ENCODE measurements at places on chromosomes 4 and X.

DNA sequence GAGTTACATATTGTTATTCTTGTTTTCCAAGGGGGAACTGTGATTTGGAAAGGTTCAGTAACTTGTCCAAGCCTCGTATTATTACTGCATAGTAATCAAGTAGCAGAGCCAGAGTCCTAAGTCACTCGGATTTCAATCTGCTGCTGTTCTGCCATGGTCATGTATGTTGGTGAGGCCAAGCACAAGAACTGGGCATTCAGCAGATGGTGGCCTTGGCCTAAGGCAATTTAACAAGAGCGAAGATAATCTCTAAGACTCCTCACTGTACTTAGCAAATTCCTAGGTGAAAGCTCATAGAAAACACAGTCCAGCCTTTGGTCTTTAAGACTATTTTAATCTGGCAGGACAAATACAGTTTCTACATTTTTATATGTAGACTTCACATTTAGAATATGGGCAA, 64.8 kb downstream of the NDST3 start:
- DNase-seq: no peak

GRCh38 chr4:21872101-21872500, 76.5 kb downstream of the KCNIP4 start:
- no peak for DNase-seq

DNA sequence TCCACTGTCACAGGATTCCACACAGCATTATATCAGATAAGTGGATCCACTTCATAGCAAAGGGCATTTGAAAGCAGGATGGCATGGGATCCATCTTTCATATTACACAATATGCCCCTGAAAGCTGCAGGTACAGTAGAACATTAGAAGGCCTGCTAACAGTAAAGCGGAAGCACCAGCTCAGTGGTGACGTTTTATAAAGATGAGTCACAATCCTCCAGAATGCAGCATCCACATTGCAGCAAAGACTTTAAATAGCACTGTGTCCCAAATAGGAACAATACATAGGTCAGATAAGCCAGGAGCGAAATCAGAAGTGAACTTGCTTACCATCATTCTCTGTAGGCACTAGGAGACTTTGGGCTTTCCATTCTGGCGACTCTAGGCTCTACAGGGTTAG, 609.5 kb upstream of the FAT1 start:
- DNase-seq: no peak

DNA sequence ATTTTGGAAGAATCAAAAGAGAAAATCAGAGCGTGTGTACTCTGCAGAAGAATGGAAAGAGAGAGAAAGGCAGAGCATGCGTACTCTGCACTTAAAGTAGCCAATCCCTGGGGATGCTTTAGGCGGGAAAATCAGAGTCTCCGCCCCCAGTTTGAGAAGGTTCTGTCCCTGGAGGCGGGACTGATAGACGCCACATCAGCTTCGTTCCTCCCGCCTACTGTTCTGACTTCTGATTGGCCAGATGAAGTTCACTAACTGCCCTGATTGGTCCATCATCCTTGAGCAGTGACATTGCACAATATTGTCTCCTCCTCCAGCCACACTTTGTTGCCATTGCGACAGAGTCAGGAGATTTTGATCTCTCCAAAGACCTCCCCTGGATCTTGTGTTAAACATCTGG, 23.8 kb downstream of the SSX1 start:
- DNase-seq: peak; percentile 13

DNA sequence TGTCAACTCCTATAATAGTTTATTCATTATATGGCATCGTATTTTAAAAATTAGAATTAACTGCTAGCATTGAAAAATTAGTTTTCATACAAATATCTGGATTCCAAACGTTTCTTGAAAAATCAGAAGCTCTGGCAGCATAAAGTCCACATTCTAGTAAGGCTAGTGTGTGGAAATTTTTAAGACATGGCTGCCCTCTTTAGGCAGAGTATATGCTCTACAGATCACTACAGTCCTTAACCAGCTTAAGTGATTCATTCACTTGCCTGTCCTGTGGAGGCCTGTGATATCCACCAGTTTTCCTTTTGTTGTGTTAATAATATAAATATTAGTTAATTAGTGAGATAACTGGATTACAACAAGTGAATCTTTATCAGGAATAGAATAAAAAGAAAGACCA, 287.2 kb downstream of the OPHN1 start:
- DNase-seq: peak; percentile 42

DNA sequence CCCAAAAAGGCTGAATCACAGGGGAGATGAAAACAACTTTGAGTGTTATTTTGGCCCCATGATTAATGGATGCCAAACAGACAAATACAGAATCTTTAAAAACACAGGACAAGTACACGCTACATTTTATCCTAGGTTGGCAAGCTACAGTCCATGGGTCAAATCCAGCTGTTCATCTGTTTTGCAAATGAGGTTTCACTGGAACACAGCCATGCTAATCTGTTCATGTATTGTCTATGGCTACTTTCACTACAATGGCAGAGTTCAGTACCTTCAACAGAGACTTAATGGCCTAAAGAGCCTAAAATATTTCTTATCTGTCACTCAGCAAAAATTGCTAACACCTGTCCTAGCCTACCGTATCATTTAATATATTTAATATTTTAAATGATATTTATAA, 1548.5 kb upstream of the IGFBP7 start:
- DNase-seq: no peak

GRCh38 chr4:61425315-61425714, 225.2 kb downstream of the ADGRL3 start:
- DNase-seq: no peak

- peak; percentile 70 for DNase-seq
These were observed 109.3 kb upstream of the DGKK start for GRCh38 chrX:50579955-50580354.

- no peak for DNase-seq
These were observed 758 bp upstream of the NR3C2 start for GRCh38 chr4:148442832-148443511.

DNA sequence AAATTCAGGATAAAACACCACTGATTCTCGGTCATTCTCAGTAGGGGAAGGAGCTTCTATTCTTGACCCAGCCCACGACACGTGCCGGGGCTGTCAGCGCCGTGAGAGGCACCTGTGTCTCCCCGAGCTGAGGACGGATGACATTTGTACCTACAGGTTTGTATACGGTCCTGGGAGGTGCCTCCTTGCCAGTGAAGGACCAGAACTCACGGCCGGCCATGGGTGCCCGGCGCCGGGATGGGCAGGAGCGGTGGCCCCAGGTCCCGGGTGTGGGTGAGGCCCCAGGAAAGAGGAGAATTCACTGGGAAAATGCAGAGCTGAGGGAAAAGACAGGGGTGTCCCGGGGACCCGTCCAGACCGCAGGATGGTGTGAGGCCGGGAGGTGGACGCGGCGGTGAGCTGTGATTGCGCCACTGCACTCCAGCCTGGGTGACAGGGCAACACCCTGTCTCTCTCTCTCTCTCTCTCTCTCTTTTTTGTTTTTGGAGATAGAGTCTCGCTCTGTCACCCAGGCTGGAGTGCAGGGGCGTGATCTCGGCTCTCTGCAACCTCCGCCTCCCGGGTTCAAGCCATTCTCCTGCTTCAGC, 48.9 kb upstream of the PPP2R3B start:
- no peak for DNase-seq

DNA sequence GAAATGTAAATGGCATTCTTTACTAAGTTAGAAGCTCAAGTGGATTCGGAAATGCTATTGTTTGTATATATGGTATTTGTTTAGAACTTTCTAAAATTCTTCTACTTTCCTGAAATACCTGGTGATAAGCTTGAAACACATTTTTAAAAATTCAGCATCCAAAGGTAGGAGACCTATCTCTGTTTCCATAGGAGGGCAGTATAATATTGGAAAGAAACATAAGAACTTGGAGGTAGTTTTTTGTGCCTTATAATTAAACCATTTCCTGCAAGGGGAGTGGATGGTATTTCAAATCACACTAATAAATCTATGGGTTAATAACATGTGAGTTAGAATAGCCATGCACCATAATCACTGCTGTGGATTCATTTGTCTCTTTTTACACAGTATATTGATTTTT, 217.4 kb upstream of the AADAT start:
- DNase-seq: no peak

DNA sequence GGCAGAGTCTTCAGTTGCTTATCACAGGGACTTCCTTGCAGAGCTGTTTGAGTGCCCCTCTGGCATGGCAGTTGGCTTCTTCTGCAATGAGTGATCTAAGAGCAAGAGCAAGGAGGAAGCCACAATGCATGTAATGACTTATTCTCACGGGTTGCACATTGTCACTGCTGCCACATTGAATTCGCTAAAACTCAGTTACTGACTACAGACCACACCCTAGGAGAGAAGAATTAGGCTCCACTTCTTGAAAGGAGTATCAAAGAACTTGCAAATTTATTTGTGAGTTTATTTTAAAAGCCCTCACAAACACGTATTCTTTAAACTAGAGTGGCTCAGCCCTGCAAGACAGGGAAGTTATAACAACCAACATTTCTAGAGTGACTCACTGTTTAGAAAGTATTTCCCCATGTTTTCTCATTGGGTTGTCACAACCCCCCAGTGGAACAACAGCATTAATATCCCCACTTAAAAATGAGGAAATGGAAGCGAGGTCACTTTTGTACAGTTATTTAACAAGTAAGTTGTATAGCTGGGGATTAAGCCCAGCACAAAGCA, 32.4 kb upstream of the RBPJ start:
- DNase-seq: no peak

DNA sequence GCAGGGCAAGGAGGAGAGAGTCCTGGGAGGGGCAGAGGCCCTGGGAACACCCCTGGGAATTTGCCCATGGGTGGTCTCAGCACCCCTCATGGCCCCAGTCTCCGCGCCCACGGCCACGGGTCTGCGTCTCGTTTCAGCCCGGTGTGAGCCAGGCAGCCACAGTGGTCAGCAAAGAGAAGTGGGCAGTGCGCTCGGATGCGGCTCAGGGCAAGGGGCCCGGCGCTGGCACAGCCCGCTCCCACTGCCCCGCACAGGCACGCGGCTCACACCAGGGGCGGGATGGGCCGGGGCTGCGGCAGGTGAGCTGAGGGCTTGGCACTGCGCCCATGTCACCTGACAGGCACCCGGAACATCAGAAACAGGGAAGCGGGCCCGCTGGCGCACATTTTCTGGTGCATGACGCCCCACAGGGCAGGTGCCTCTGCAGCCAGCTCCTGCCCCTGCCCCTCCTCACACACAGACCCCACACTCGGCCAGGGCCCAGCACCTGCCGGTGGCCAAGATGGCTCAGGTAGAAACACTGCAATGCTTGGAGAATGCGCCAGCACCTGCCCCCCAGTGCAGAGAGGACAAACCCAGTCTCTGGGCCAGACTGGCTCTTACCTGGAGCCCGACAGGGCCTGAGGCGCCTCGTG, 41.9 kb upstream of the MXD4 start:
- no peak for DNase-seq

DNA sequence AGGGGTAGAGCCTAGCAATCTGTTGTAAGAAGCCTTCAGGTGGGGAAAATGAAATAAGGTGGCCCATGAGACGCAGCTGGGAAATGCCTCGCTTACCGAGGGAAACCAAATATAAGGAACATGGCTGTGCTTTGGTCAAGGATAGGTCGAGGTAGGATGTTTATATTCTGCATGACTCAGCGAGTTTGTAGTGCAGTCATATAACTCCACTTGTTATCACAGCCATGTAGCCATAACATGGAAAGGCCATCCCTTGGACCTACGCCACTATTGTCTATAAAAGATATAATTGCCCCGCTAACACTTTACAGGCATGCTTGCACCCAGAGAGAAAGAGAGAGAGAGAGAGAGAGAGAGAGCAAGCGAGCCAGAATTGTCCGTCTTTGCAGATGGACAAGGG, 80.9 kb upstream of the GLRA2 start:
- no peak for DNase-seq

- DNase-seq: no peak
These were observed 67.3 kb downstream of the ZFX start for GRCh38 chrX:24216827-24217226.

GRCh38 chr4:138085736-138086305, 156.3 kb downstream of the SLC7A11 start:
- no peak for DNase-seq

- DNase-seq: peak; percentile 29
These were observed 26.5 kb downstream of the RASSF6 start for GRCh38 chr4:73593631-73594241.

GRCh38 chr4:178633263-178633662, 1191.0 kb upstream of the AGA start:
- DNase-seq: peak; percentile 4

DNA sequence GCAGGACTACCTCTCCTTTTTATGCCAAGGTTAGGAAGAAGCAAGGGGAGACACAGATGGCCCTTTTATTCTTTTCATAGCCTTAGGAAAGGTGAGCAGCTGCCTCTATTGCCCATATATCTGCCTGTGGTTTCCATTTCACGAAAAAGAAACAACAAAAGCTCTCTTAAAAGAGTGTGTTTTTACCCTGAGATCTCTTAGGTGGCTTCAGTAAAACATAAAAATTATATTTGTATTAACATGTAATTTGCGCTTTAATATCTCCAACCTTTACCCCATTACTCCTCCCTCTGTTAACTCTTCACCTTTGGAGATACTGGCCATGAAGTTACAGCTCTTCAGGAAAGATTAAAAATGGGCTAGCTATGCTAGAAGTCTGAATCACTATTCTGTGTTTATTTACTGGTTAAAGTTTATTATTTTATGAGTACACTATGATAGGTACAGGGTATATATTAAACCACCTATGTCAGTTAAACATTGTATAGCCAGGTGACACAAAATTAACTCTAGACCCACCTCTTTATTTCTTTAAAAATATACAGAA, 15.0 kb upstream of the SULT1B1 start:
- no peak for DNase-seq

DNA sequence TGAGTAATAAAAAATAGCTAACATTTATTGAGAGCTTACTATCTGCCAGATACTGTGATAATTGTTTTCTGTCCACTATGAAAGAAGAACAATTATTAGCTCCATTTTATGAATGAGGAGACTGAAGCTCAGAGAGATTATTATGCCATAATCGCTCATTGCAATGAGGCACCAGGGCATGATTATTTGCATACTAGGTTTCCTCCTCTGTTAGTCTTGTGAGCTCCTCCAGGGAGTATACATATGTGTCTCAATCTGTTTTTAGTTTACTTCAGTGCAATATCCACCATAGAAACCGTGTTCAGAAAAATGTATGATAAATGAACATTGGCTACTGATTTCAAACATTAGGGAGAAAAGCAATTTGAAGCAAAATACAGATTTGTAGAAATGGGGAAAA, 139.4 kb upstream of the OTUD4 start:
- no peak for DNase-seq

- no peak for DNase-seq
These were observed 149.5 kb downstream of the DHRSX start for GRCh38 chrX:2351321-2351720.

- DNase-seq: no peak
These were observed 257.8 kb downstream of the CAMK2D start for GRCh38 chr4:113503691-113504090.

DNA sequence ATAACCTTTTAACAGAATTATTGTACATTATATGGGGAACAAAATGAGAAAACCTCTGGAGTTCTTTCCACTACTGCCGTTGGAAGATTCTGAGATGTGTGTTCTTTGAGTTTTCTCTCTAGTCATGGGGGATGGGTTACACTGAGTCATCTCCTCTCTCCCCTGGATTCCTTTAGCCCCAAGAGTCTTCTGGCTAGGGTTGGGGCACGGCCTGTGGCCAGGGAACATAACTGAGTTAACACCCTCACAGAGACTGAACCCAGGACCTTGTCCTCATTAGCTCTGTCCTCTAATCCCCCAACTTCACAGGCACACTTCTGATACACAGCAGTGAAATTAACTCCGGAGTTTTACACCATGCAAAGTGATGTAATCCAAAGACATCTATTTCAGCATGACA, 142.3 kb upstream of the F9 start:
- peak; percentile 29 for DNase-seq

GRCh38 chr4:48243887-48244286, 25.8 kb downstream of the TEC start:
- no peak for DNase-seq

Data from mesendoderm (in vitro differentiated cells).